Glomerular endothelial cell (primary cell): ENCODE measurements at places on chromosomes 3 and 15. TPM values are rescaled to one million over a fixed set of nuclear protein-coding genes. Genes with fewer than 3 reads are reported as not detected.

DNA sequence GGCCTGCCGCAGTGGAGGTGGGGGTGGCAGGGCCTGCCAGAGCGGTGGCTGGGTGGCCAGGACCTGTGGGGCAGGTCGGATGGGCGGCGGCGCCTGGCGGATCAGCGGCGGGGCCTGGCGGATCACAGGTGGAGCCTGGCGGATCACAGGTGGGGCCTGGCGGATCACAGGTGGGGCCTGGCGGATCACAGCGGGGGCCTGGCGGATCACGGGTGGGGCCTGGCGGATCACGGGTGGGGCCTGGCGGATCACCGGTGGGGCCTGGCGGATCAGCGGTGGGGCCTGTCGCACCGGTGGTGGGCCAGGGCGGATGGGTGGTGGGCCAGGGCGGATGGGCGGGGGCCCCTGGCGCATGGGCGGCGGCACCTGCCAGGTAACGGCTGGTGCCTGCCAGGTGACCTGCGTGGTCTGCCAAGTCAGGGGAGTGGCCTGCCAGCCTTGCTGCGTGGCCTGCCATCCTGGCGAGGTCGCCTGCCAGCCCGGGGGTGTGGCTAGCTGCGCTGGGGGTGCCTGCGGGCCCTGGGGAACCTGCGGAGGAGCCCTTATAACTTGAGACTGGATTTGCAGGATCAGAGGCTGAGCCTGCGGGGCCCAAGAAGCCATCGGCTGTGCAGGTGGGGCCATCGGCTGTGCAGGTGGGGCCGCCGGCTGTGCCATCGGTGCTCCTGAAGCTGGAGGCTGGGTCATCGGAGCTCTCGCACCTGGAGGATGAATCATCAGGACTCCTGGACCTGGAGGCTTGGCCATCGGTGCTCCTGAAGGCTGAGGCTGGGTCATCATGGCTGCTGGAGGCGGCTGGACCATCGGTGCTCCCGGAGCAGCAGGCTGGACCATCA is 1.3 kb downstream of the MAGEL2 start:
- DNase-seq: no peak

DNA sequence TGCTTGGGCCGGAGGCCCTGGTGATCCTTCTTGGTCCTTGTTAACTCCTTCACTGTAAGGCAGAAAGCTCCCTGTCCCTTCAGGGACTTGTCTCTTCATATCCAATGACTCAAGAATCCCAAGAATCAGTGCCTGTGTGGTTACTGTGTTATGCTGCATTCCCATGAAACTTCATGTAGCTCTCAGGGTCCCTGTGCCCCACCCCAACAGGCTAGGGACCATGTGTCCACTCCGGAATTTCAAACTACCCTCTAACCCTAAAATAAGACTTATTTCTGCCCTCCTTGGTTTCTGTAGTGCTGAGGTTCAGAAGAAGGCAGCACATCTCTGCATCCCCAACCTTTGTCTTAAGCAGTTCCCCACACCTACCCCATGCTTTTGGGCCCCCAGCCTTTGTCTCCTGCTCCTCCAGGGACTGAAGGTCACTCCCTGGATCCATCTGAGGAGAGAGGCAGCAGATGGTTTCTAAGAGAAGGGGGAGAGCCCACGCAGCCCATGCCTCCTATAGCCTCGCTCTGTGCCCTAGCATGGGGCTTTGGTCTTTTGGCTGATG is 531 bp upstream of the MAP1A start:
- no peak for DNase-seq

GRCh38 chr3:192899540-192899982 is 18.1 kb downstream of the MB21D2 start:
- no peak for DNase-seq

- no peak for DNase-seq
These were observed 270.6 kb upstream of the TPRG1 start for GRCh38 chr3:188901126-188901525.

Gene GOLGA8M
- total RNA-seq: 0.39 and 2.3 TPM in 2 replicates

Gene GRK7
- total RNA-seq: not detected in 2 replicates

DNA sequence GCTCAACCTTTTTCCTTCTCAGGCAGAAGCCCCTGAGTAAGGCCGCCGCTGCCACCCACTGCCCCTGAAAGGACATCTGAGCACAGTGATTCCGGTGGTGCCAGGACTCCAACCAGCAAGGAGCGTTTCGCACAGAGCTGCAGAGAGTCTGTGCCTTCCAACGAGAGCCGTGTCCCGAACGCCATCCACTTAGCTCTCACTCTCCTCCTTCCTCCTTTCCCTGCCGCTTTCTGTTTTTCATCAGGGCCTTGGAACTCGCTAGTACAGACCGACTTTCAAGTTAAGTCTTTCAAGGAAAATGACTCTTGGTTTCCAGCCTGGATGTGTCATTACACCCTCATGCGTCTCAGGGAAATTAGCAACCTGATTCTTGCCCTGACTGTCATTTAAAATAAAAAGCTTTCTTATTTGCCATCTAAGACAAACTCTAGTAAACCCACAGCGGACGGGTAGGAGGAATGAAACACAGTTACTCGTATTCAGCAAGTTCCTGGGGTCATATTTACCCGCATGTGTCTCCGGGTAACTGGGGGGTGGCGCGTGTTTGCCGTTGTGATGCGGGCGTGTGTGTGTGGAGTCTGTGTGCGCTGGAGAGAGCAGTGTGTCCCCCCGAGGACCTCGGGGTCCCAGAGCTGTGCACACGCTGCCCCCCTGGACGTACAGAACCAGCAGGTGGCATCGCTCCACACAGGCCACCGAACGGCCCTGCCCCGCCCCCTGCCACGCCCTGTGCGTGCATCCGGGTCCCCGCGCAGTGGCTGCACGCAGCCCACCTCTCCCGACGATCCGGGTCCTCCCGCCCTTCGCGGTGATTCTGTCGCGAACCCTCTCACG is 30.4 kb upstream of the ALDH1A3 start:
- DNase-seq: no peak

Gene LSAMP
- 2.1 and 12.9 TPM in 2 replicates for total RNA-seq

Gene PODXL2
- 20.5 and 21.5 TPM in 2 replicates for total RNA-seq

GRCh38 chr3:48394391-48394790 is 22.4 kb downstream of the FBXW12 start:
- DNase-seq: no peak

GRCh38 chr3:5411786-5412185 is 224.3 kb downstream of the EDEM1 start:
- DNase-seq: no peak
